Chondrocyte (in vitro differentiated cells): ENCODE measurements at places on chromosomes 12 and 14. TPM values are rescaled to one million over a fixed set of nuclear protein-coding genes. Genes with fewer than 3 reads are reported as not detected.

DNA sequence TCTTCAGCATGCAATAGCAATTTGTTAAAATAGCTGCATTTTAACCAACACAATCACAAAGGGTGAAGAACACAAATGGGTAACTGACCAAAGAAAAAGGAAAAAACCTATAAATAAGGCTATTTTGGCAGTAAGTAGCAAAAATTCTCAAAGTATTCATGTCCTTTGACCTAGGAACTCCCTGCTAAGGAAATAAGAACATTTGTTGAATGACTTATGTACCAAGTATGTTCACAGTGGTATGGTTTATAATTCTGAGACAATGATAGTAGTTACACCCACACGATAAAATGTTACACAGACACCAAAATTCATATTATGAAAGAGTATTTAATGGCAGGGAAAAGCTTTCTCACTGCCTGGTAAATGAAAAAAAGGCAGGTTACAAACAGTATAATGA lies 16.9 kb downstream of the CCDC88C start:
- no peak overlapping the region for H3K4me3 ChIP-seq
- peaks cover 18% of the 10 kb centered on the region for H3K4me1 ChIP-seq
- H3K27ac ChIP-seq: peak overlapping the region; percentile 23
- no peak for DNase-seq
- H3K27me3 ChIP-seq: peaks cover 9% of the 10 kb centered on the region
- H3K36me3 ChIP-seq: no peaks in the 10 kb centered on the region

DNA sequence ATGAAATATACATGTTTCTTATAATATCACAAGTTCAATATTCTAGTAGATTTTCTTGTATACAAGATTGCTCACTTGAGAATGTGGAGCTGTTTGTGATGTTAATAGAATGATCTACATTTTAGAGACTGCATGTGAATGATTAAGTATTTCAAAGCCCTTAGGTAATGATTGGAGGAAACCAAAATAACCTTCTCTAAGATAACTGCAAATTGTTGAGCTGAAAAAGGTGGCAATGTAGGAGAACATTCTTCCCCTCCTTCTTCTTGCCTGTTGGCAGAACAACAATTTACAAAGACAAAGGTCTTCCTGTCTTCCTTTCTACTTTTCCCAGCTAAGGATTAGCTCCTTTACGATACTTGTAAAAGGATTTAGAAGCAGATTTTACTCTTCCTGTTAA lies 2.0 kb upstream of the CLEC6A start:
- no peaks in the 10 kb centered on the region for H3K4me1 ChIP-seq
- H3K36me3 ChIP-seq: no peaks in the 10 kb centered on the region
- H3K27ac ChIP-seq: no peak overlapping the region
- DNase-seq: no peak
- peaks cover 17% of the 10 kb centered on the region for H3K27me3 ChIP-seq

DNA sequence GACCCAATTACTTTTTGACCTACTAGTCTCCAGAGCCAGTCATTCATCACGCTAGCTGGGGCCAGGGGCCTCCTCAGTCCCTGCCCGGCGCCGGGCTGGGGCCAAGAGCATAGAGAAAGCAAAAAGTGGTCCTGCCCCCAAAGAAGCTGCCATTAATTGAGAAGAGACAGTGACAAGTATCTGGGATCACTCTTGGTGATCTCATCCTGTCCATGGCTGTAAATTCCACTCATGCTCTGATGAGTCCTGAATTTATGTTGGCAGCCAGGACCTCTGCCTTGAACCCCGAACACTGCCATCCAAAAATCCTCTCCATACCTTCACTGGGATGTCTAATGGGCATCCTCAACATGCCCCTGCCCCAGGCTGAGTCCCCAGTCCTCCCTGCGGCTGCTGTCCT lies 34.4 kb upstream of the DLK1 start:
- peaks cover 49% of the 10 kb centered on the region for H3K4me1 ChIP-seq
- no peak overlapping the region for H3K27ac ChIP-seq
- H3K27me3 ChIP-seq: peaks cover 3% of the 10 kb centered on the region
- no peak for DNase-seq

- no peak overlapping the region for H3K27ac ChIP-seq
- no peaks in the 10 kb centered on the region for H3K36me3 ChIP-seq
- peaks cover 66% of the 10 kb centered on the region for H3K27me3 ChIP-seq
- H3K4me1 ChIP-seq: no peaks in the 10 kb centered on the region
- no peak for DNase-seq
Measured at GRCh38 chr12:111074965-111075364, 154.6 kb upstream of the MYL2 start.

- peak; percentile 96 for DNase-seq
- H3K4me1 ChIP-seq: peaks cover 43% of the 10 kb centered on the region
- H3K27ac ChIP-seq: peak within 1 kb of the TSS; percentile 91
- peaks cover 1% of the 10 kb centered on the region for H3K36me3 ChIP-seq
- H3K4me3 ChIP-seq: peak within 1 kb of the TSS; percentile 79
Measured at GRCh38 chr12:122078141-122079032, at the start of gene MLXIP. Gene MLXIP (plus strand): TSS chr12:122078756. CDS start chr12:122078854, 98 bp downstream.

Gene BICDL1
- 0.12 to 0.45 TPM (median 0.26 TPM) in 3 replicates for total RNA-seq

Gene CLEC4C
- not detected in 3 replicates for total RNA-seq

DNA sequence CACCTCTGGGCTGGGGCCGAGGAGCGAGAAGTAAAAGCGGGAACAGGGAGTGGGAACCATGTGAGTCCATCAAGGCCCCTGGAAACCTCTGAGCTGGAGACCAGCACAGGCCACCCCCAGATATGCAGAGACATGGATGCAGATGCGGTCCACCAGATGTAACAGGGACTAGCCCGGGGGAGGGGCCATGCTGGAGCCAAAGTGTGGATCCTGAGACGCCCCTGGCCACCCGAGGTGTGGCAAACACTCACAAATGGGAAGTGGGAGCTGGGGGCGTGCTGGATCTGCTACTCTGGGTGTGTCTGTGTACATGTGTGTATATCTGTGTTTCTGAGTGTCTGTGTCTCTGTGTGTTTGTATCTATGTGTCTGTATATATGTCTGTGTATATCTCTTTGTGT lies 12.8 kb downstream of the MYL2 start:
- H3K4me3 ChIP-seq: peak overlapping the region; percentile 52
- no peak for DNase-seq
- H3K27ac ChIP-seq: peak overlapping the region; percentile 87

GRCh38 chr14:71713451-71713850 lies 218.8 kb upstream of the RGS6 start:
- peaks cover 6% of the 10 kb centered on the region for H3K36me3 ChIP-seq
- no peaks in the 10 kb centered on the region for H3K27me3 ChIP-seq
- no peak overlapping the region for H3K4me3 ChIP-seq
- peaks cover 66% of the 10 kb centered on the region for H3K4me1 ChIP-seq
- no peak for DNase-seq

Gene RTL1
- 0.02 TPM in 1 of 3 replicates, not detected in the others for total RNA-seq
